ENCODE measurements at places on chromosomes 3 and 15.
A peak's percentile ranks its signal among the peaks of the same experiment; 100 is the strongest.

DNA sequence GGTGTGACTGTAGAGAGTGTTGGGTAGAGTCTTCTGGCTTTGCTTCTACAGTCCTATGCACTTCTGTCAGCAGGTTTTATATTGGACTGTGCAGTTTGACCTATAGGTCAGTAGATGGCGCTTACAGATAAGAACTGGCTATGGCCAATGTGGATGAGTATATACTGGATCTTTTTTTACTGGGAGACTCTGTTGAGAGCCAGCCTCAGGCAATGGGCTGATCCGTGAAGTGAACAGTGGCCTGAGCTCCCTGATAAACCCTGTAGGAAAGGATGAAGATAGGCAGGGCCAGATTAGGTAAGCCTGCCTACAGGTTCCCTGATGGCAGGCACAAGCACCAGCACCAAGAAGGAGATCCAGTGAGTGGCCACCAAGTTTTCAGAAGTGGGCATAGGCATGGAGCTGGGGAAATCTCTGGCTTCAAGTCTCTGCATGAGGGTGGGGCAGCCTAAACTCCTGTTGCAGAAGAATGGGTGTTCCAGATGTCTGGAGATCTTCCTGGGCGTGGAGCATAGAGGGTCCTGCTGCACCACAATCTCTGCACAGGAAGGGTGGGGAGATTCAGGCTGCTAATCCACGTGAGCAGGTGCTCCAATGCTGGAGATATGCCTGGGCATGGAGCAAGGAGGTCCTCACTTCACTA is 326.0 kb upstream of the SGO1 start:
- no peak overlapping the region for H3K4me3 ChIP-seq
- no peak for DNase-seq
- no peaks in the 10 kb centered on the region for H3K4me1 ChIP-seq
- H3K27me3 ChIP-seq: no peaks in the 10 kb centered on the region
- H3K36me3 ChIP-seq: no peaks in the 10 kb centered on the region
- no peak overlapping the region for H3K27ac ChIP-seq

GRCh38 chr15:40242601-40243000 is 3.7 kb downstream of the PAK6 start:
- peaks cover 18% of the 10 kb centered on the region for H3K27me3 ChIP-seq
- H3K4me3 ChIP-seq: no peak overlapping the region
- no peaks in the 10 kb centered on the region for H3K36me3 ChIP-seq
- peaks cover 7% of the 10 kb centered on the region for H3K4me1 ChIP-seq
- no peak overlapping the region for H3K27ac ChIP-seq
- DNase-seq: no peak

DNA sequence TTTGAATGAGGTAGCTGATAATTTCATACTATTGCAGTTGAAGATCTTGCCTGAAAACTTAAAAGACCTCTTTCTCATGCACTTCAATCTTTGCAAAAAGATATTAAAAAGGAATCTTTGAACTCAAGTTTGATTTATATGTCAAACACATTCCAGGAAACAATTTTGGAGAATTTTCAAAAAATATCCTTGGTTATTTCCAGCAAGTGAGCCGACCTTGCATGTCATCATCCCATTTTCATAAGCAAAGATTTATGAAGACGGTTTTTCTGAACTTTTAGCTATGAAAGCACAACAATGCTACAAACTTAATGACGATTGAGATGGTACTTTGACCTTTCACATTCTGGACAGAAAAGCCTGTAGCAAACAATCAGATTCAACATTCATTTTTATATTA is 95.6 kb downstream of the RFX7 start:
- H3K4me3 ChIP-seq: no peak overlapping the region
- H3K36me3 ChIP-seq: peaks cover 42% of the 10 kb centered on the region
- H3K27ac ChIP-seq: no peak overlapping the region
- peaks cover 31% of the 10 kb centered on the region for H3K4me1 ChIP-seq

DNA sequence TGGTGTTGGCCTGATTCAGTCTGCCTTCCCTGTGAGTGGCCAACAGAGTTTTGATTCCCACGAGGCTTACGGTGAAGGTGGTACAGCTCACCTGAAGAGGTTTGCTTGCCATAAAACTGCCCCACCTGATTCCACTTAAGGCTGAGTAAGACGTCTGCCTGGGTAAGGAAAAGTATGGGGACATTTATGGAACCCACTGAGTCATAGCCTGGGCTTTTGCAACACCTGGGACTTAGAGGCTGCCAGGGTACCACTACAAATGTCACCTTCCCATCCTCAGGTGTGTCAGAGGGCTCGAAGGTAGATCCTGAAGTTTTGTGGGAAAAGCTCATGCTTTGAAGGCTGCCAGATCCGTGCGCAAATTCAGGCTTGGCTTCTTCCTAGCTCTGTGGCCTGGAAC is 56.9 kb upstream of the SLCO2A1 start:
- no peaks in the 10 kb centered on the region for H3K27me3 ChIP-seq
- no peak overlapping the region for H3K4me3 ChIP-seq
- H3K27ac ChIP-seq: no peak overlapping the region
- H3K4me1 ChIP-seq: no peaks in the 10 kb centered on the region

DNA sequence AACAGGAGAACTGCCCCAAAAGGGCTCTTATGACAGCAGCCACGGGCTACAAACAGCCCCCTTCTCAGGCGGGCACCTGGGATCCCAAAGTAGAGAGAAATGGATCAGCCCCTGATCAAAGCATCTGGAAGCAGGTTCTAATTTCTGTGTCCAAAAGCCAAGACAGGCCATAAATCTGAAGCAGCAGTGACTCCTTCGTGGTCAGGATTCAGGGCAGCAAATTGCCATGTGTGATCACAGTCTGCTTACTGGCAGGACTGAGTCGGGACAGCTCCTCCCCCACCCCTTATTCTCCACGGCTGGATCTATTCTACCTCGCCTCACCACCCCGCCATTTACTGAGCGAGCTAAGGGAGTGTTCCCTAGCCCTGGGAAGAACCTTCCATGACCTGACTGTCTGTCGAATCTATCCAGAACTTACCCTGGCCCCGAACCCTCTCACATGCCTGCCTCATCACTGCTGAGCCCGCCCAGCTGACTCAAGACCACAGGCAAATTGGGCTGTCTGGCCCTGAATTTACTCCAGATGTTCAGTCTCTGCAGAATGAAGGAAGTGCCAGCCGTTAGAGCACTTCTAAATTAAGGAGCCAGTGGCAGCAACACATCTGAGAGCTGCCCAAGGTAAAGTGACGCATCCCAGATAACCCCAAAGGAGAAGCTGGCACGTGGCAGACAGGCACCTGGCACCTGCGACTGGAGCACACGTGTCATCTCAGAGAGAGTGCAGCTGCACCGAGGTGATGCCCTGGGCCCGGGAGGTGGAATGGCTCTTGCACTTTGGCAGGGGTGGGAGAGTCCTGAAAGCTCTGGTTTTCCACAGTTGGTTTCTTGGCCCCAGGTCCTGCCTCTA is 1.3 kb downstream of the LRRC15 start:
- H3K4me3 ChIP-seq: no peak overlapping the region
- H3K4me1 ChIP-seq: no peaks in the 10 kb centered on the region
- no peak for DNase-seq
- H3K27me3 ChIP-seq: peaks cover 23% of the 10 kb centered on the region
- no peaks in the 10 kb centered on the region for H3K36me3 ChIP-seq

- DNase-seq: no peak
- peaks cover 10% of the 10 kb centered on the region for H3K4me1 ChIP-seq
- no peak overlapping the region for H3K27ac ChIP-seq
- H3K27me3 ChIP-seq: no peaks in the 10 kb centered on the region
Observed at GRCh38 chr3:153484842-153485241, 322.8 kb downstream of the RAP2B start.

GRCh38 chr3:168604767-168605166 is 509.0 kb upstream of the GOLIM4 start:
- no peaks in the 10 kb centered on the region for H3K27me3 ChIP-seq
- no peak overlapping the region for H3K4me3 ChIP-seq

DNA sequence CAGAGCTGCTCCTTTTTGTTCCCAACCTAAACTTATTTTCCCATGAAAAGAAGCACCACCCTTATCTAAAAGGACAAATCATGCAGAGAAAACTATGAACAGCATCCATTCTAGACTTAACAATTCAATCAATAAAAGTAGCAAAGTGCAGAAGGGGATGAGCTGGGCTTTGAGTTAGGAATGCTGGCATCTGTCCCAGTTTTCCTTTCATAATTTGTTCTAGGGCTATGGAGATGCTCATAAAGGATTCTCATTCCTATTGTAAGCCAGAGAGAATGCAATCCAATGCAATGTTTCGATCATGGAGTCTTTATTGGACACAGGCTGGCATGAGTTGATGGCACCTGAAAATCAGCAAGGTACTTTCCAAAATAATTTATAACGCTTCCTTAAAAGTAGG is 330.6 kb downstream of the VPS13C start:
- DNase-seq: no peak
- no peak overlapping the region for H3K4me3 ChIP-seq
- peaks cover 11% of the 10 kb centered on the region for H3K27me3 ChIP-seq
- no peaks in the 10 kb centered on the region for H3K4me1 ChIP-seq
- no peak overlapping the region for H3K27ac ChIP-seq
- no peaks in the 10 kb centered on the region for H3K36me3 ChIP-seq

- H3K4me1 ChIP-seq: no peaks in the 10 kb centered on the region
- H3K27me3 ChIP-seq: peaks cover 6% of the 10 kb centered on the region
Observed at GRCh38 chr3:127720161-127720823, 47.5 kb downstream of the ABTB1 start.

- no peaks in the 10 kb centered on the region for H3K4me1 ChIP-seq
- DNase-seq: peak; percentile 40
- no peak overlapping the region for H3K27ac ChIP-seq
- no peaks in the 10 kb centered on the region for H3K36me3 ChIP-seq
- no peak overlapping the region for H3K4me3 ChIP-seq
Observed at GRCh38 chr3:150303768-150304167, 104.3 kb upstream of the TSC22D2 start.

GRCh38 chr3:141280086-141280485 is 48.5 kb downstream of the PXYLP1 start:
- no peaks in the 10 kb centered on the region for H3K27me3 ChIP-seq
- H3K27ac ChIP-seq: no peak overlapping the region
- H3K36me3 ChIP-seq: peaks cover 2% of the 10 kb centered on the region
- peaks cover 14% of the 10 kb centered on the region for H3K4me1 ChIP-seq
- H3K4me3 ChIP-seq: no peak overlapping the region

GRCh38 chr15:40511093-40511471 is 40.3 kb downstream of the CHST14 start:
- peaks cover 22% of the 10 kb centered on the region for H3K4me1 ChIP-seq
- no peaks in the 10 kb centered on the region for H3K36me3 ChIP-seq
- peak; percentile 52 for DNase-seq
- H3K27me3 ChIP-seq: peaks cover 58% of the 10 kb centered on the region
- no peak overlapping the region for H3K27ac ChIP-seq

GRCh38 chr3:69385723-69386555 is at the start of gene FRMD4B:
Gene FRMD4B (minus strand): TSS chr3:69386088. CDS start chr3:69385989, 99 bp downstream.
- no peak within 1 kb of the TSS for H3K27ac ChIP-seq
- peak within 1 kb of the TSS; percentile 56 for H3K4me3 ChIP-seq
- peaks cover 48% of the 10 kb centered on the region for H3K27me3 ChIP-seq
- peaks cover 9% of the 10 kb centered on the region for H3K4me1 ChIP-seq
- DNase-seq: peak; percentile 48

- H3K4me3 ChIP-seq: no peak overlapping the region
- H3K27me3 ChIP-seq: no peaks in the 10 kb centered on the region
- no peaks in the 10 kb centered on the region for H3K36me3 ChIP-seq
- no peak overlapping the region for H3K27ac ChIP-seq
- DNase-seq: no peak
Observed at GRCh38 chr3:58952128-58952917, 97.5 kb downstream of the CFAP20DC start.

GRCh38 chr3:46987743-46988401 is 8.4 kb downstream of the NBEAL2 start:
- H3K4me1 ChIP-seq: peaks cover 63% of the 10 kb centered on the region
- peak; percentile 92 for DNase-seq
- peak overlapping the region; percentile 67 for H3K4me3 ChIP-seq
- peaks cover 16% of the 10 kb centered on the region for H3K36me3 ChIP-seq
- H3K27me3 ChIP-seq: no peaks in the 10 kb centered on the region

GRCh38 chr3:59072681-59073080 is 22.9 kb upstream of the CFAP20DC start:
- DNase-seq: no peak
- H3K36me3 ChIP-seq: no peaks in the 10 kb centered on the region
- peaks cover 6% of the 10 kb centered on the region for H3K4me1 ChIP-seq
- H3K4me3 ChIP-seq: no peak overlapping the region
- H3K27me3 ChIP-seq: peaks cover 25% of the 10 kb centered on the region

Measured in activated CD8-positive, alpha-beta T cell treated with anti-CD3 and anti-CD28 coated beads for 36 hours (primary cell).